CD4-positive, alpha-beta T cell treated with Interleukin-4 for 4 hours (primary cell): ENCODE measurements at places on chromosomes 5 and 9.
A peak's percentile ranks its signal among the peaks of the same experiment; 100 is the strongest.

- DNase-seq: no peak
These were observed 661.5 kb upstream of the NUDT12 start for GRCh38 chr5:104223885-104224773.

- DNase-seq: no peak
These were observed 50.2 kb upstream of the SLC44A1 start for GRCh38 chr9:105194234-105194633.

GRCh38 chr9:76616780-76617179 lies 147.5 kb upstream of the PCA3 start:
- no peak for DNase-seq

DNA sequence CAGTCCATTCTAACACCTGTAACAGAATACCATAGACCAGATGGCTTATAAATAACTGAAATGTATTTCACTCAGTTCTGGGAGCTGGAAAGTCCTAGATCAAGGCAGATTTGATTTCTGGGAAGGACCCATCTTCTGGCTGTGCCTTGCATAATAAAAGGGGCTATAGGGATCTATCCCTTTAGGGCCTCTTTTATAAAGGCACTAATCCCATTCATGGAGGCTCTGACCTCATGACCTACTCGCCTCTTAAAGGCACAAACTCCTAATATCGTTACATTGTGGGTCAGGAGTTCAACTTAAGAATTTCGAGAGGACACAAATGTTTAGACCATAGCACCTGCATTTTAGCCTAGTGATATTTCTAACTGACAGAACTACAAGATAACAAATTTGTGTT lies 619.0 kb downstream of the CDH18 start:
- no peak for DNase-seq

DNA sequence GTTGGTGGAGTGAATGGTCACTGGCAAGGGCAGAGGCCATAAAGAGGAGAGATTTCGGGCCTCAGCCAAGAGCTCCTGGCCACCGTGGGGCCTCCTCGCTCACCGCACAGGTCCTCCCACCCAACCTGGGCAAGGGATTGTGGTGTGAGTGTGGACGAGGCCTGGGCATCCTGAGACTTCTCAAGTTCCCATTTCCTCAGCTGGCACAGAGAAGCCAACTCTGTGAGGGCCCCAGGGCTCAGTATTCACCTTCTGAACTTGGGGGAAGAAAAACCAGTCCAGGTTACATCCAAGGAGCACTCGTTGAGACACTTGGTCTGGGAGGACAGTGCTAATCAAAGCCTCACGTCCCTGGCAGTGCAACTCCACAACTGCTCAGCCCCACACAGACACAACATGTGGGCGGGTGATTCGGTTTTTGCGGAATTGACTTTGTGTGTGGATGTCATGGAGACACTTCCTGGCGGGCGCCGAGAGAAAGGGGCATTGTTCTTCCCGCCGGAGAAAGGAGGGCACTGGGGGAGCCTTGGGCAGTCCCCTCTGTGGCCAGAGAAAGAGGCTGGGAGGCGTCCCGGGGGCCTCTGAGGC lies 28.5 kb upstream of the NKD2 start:
- DNase-seq: no peak

GRCh38 chr9:99347568-99347967 lies 125.5 kb downstream of the SEC61B start:
- DNase-seq: no peak

DNA sequence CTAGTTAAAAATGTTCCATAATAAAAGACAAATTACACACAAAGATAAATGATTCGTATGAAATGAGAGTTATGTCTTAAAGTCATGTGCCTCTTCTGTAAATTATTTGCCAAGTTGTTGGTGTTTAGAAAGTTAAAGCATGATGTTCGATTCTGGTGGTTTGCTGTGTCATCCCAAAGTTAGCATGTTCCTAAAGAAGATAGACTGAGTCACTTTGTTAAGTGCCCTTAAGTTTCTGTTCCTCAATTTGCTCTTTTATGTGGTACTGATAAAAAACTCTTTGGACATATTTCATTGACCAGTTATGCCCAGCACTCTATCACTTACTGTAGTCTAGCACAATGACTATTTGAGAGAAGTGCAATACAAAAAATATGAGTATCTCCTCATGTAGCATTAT lies 366.9 kb upstream of the ZNF608 start:
- DNase-seq: no peak

GRCh38 chr5:95390812-95391492 lies at the start of gene FAM81B:
TSS of gene FAM81B (plus strand) at chr5:95391366. CDS start at chr5:95391390, 24 bp downstream.
- no peak for DNase-seq

- DNase-seq: no peak
These were observed 31.8 kb downstream of the DNAI1 start for GRCh38 chr9:34490360-34490759.

DNA sequence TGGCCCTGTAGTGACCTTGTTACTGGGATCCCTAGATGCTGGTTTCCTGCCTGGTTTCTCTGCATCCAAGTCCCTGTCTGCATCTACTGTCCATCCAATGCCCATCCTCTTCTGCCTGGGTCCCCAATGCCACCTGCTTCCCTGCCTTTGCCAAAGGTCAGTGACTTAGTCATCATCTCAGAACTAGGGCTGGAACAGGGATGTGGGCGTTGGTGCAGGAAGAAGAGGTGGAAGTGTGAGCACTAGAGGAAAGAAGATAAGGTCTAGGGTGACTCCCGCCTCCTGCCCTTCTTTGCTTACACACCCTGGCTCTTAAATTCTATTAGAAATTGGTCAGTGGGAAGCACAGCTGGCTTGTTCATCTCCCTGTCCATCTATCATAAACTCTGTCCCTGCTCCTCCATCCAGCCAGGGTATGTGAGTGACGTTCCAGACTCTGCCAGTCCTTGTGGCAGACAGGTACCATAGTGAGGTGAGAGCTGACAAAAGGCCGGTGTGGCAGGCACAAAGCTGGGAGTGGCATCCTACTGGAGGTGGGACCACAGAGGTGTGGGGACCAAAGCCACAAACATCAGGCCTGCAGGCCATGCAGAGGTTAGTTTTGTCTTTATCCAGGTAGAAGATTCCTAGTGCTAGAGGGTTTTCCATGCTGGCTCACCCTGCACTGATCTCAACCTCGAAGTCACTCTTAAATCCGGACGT lies 9.2 kb downstream of the PTPN3 start:
- DNase-seq: no peak

- peak; percentile 24 for DNase-seq
These were observed 26.2 kb downstream of the TERT start for GRCh38 chr5:1268666-1269065.

DNA sequence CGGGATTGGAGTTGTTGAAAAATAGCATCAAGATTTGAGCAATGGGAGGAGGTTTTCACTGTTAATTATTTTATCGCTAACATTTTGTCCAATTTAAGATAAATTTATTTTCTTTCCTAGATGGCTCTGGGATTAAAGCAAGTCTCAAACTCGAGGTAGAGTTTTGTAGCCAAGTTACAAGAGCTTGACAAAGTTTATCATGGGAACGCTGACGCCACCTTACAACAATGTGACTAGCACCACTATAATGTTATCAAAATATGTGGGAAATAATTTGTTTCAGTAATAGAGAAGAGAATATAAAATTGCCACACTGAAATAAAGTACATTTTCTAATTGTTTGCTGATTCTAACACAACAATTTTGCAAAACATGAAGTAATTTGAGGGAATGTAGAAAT lies 19.8 kb upstream of the TARS1 start:
- DNase-seq: no peak

GRCh38 chr5:39577529-39577928 lies 152.7 kb upstream of the DAB2 start:
- DNase-seq: no peak

DNA sequence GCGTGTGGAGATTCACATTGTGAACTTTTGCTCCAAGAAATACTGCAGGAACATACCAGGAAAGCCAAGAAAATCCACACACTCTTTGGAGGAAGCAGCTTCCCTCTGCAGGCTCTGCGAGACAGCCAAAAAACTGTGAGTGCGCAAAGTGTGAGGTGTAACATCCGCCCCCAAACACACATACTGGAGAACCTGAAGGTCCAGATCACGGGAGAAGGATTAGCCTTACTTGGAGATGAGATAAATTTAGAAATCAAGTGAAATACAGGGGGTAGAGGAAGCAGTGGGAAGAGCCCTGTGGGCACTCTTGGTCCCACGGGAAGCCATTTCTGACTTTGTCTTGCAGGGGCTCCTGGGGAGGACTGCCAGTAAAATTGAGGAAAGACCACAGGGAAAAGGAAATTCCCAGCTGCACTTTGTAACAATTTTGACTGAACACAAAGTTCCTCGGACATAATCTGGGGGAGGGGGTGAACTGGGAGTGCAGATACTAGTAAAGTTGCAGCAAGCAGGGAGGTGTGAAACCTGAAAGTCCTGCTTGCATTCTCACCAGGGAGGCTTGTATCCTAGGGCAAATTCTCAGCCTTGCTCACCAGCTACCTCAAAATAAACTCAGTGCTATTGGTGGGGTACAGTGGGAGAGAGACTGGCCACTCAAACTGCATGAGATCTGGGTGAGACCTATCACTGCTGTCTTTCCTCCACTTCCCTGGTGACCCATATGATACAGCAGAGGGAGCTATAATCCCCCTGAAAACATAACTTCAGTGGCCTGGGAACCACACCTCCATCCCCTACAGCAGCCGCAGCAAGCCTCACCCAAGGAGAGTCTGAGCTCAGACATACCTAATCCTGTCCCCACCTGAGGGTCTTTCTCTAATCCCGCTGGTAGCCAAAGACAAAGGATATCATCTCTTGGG lies 109.1 kb downstream of the ALDH1A1 start:
- DNase-seq: no peak

GRCh38 chr5:42745426-42745825 lies 11.2 kb upstream of the CCDC152 start:
- no peak for DNase-seq

DNA sequence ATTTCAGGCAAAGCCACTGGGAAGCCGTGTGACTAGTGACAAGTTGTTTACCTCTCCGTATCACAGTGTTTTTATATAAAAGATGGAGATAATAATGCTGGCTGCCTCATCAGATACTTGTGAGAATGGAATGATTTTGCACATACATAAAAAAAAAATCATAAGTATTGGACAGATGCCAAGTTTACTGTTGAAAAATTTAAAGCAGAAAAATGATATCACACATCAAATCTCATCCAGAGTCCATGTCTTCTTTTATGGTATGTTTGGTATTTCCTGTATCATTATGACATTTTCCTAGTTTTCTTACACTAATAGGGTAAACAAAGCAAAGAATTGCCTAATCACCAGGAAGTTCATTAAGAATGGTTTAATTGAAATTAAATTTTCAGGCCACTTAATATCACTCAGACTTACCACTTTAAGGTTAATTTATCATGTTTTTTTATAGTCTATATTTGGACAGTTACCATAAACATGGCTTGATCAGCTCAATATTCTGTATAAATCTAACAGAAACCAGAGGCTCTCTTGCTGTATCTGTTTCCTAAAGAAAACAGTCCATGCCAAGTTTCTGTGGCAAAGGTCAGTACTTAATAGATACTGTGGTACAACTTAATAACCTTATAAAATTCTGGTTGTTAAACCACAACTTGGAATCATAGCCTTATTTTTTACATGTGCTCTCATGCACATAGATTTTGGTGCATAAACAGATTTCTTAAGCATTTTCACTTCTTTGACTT lies 656.5 kb upstream of the RIOK2 start:
- DNase-seq: no peak

DNA sequence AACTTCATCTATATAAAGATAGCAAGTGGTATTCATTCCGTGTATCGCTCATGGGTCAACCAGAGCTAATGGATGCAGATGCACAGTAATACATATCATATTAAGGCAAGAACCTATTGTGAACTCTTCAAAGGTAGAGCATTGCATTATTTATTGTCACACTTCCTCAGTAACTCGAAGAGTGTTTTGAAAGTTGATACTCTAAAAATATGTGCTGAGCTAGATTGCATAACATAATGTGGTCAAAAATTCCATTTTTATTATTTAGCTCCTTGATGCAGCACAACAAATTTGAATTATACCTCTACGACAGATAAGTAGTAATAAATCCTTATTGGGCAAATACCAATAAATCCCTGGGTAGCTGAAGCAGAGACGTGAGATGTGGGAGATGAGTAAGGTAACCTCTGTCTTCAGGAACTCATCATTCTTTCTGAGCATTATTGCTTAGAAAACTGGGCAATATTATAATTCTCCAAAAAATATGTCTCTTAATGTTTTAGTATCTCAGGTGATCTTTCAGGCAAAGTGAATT lies 70.3 kb downstream of the CDH18 start:
- DNase-seq: no peak

- no peak for DNase-seq
These were observed 31.7 kb downstream of the CEP72 start for GRCh38 chr5:643811-644271.

DNA sequence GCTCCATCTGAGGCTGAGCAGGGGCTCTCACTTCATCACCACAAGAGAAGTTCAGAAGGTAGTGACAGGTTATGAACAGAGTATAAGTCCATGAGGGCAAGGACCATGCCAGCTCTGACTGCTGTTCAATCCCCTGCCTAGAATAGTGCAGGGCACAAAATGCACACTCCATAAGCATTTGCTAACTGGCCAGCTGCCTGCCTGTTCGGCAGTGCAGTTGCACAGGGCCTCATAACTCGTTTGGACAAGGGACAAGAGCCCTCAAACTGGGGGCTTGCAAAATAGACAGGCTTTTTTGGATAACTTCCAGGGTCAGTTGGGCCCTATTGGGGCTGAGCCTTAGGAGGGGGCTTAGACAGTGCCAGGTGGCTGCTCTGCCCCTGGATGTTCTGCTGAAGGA lies 21.1 kb downstream of the SPARC start:
- DNase-seq: no peak

GRCh38 chr9:127382541-127382940 lies 14.4 kb upstream of the SLC2A8 start:
- DNase-seq: no peak

GRCh38 chr9:129437626-129438323 lies 183.1 kb downstream of the C9orf50 start:
- DNase-seq: no peak

GRCh38 chr9:88991066-88992034 lies at the start of gene S1PR3:
TSS of gene S1PR3 (plus strand) at chr9:88991468. CDS start at chr9:89001201, 9,733 bp downstream.
- DNase-seq: no peak
